Type B pancreatic cell (in vitro differentiated cells): ENCODE measurements at places on chromosomes 13 and 19.

- DNase-seq: no peak
These were observed 23.4 kb downstream of the RASL11A start for GRCh38 chr13:27293873-27294515.

GRCh38 chr19:46347985-46348384, 1.1 kb downstream of the PPP5C start:
- DNase-seq: no peak

DNA sequence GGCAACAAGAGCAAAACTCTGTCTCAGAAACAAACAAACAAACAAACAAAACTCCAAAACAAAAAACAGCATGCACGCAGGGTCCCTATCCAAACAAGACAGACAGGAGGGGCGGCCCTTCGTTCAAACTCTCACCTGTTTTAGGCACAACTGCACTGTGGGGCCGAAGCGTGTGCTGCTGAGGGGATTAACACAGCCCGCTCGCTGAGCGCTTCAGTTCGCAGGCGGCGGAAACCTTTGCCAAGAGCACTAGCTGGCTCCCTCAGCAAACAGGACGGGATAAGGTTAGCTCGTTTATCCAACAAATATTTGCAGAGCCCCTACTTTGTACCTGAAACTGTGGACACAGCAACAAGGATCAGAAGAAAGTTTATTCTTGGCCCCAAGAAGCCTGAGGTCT, 1.6 kb upstream of the ADPRHL1 start:
- no peak for DNase-seq

DNA sequence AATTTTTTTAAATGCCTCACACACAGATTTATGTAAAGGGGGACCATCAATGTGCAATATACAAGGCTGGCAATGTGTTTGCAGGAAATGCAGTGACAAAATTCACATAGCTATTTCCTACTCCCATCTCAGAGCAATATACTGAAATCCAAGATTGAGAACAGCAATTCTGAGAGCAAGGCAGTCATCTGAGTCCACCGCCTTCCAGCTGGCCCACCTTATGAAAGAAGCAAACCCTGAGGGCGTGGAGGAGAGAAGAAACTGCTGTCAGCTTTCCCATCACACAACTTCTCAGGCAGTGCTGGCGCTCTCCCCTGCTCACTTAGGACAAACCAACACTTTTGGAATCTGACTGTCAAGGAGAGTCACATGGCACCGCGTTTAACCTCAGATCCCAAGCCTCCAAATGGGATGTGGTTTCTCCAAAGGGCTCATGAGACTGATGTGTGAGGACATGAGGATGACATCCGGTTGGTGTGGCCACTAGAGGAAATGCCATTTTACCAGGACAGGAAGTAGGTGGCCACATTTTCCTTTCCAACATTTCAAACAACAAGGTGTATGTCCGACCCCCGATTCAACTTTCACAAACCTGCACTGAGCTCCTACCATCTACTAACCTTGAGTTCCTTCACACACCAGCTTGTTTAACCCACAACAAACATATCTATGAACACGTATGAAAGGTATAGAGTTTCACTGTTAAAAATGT, 3.7 kb upstream of the DOCK9 start:
- no peak for DNase-seq

DNA sequence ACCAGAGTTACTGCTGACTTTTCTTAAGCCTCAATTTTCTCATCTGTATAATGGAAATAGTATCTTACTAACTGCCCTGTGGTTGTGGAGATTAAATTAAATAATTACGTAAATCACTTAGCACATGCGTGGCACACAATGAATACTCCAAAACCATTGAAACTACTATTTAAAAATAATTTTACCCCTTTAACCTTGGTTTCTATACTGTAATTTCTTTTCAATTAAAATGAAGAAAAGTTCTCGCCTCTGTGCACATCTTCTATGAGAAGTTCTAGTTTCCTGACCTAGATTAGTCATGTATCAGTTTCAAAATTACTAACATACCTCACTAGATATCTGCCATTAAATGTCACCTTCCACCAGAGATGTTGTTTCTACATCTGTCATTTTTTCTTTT, 5.7 kb downstream of the SLITRK1 start:
- no peak for DNase-seq

GRCh38 chr13:111269508-111269907, 50.9 kb upstream of the TEX29 start:
- DNase-seq: no peak
